Thoracic aorta endothelial cell (primary cell): ENCODE measurements at places on chromosomes 5 and 9. TPM values are rescaled to one million over a fixed set of nuclear protein-coding genes. Genes with fewer than 3 reads are reported as not detected.

DBH gene
- total RNA-seq, result not detected in 2 replicates

ADGRV1 gene
- total RNA-seq, result under 0.01 and 0.50 TPM in 2 replicates

SPATA24 gene
- 6.4 and 6.5 TPM in 2 replicates for total RNA-seq

NR6A1 gene
- 0.27 and 1.2 TPM in 2 replicates for total RNA-seq

CDH6 gene
- total RNA-seq, result 0.13 TPM in 1 of 2 replicates, not detected in the other

FAM240B gene
- not detected in 2 replicates for total RNA-seq

ZNF483 gene
- total RNA-seq, result 1.9 and 2.9 TPM in 2 replicates

HOMER1 gene
- total RNA-seq, result 2.7 and 7.5 TPM in 2 replicates

MORN5 gene
- not detected in 2 replicates for total RNA-seq

HSPA9 gene
- 359 and 385 TPM in 2 replicates for total RNA-seq

ORM2 gene
- total RNA-seq, result not detected in 2 replicates

PCDHB5 gene
- 0.40 and 0.43 TPM in 2 replicates for total RNA-seq

NAIP gene
- 5.2 and 11.8 TPM in 2 replicates for total RNA-seq

FAM221B gene
- not detected in 2 replicates for total RNA-seq

MCIDAS gene
- total RNA-seq, result not detected in 2 replicates

PCDHB6 gene
- 0.07 TPM in 1 of 2 replicates, not detected in the other for total RNA-seq

DMAC1 gene
- 9.5 and 10.6 TPM in 2 replicates for total RNA-seq
